ENCODE measurements at places on chromosomes 16 and 17.

GRCh38 chr17:40828454-40829044 lies 6.1 kb upstream of the KRT10 start:
- no peak for DNase-seq

DNA sequence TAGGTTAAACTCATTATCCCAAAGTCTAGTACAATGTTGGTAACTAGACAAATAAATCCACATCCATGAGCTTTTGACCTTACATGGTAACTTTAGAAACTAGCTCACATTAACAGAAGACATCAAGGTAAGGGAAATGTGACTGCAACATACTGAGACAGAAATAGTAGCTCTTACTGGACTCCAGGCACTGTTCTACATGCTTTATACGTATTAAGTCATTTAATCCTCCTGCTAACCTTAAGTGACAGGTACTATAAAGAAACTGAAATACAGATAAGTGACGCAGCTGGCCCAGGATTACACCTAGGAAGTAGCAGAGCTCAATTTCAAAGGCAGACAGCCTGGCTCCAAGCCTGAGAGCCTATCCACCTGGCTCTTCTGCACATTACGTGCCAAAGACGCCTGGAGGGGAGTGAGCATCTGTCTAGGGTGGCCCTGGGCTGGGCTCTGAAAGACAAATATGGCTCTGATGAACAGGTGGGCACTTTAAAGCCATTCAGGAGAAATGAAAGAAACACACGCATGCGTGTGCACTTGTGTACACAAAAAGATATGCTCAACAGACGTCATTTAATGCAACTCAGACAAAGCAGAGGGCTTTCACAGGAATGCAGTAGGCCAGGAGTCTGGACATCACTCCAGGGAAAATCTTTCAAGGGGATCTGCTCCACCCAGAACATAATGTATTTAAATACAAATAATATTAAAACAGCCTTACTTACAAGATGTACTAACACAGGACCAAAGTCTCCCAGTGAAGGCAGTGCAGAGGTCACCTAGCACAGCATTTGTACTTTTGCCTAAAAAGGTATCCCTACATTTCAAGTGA lies 4.4 kb downstream of the ZC3H7A start:
- no peak for DNase-seq

DNA sequence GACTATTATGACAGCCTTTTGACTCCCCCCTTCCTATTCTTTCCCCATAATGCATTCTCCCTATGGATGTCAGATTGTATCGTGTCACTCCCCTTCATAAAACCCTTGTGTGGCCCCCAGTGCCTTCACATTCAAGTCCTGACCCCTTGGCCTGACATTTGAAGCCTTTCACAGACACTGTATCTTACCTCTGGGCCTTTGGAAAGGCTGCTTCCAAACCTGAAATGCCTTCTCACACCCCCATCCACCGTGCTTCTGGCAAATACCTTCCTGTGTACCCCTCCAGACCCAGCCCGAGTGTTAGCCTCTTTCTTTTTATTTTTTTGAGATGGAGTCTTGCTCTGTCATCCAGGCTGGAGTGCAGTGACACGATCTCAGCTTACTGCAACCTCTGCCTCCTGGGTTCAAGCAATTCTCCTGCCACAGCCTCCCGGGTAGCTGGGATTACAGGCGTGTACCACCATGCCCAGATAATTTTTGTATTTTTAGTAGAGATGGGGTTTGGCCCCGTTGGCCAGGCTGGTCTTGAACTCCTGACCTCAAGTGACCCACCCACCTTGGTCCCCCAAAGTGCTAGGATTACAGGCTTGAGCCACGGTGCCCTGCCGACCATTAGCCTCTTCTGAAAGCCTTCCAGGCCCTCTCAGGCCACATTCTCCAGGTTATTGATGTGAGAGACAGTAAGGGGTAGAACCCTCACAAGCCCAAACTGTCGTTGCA lies 2.1 kb downstream of the ARMC5 start:
- no peak for DNase-seq

DNA sequence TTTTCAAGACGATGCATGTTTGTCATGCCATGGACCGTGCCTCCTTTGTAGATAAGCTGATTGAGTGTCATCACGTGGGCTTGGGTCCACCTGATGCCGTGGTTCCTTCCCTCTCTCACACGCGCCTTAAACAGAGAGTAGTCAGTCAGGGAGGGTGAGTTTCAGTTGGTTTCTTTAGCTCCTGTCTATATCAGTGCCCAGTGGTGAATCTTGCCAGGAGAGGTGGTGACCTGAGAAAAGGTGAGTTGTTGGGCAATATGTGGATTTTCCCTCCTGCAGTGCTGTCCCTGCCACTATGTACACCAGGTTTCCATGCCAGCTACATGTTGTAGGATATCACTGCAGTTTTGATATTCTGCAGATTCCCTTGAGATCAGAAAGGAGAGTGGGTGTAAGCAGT lies 129.7 kb downstream of the LAT start:
- DNase-seq = no peak
